ENCODE measurements at places on chromosomes 6 and 20.

DNA sequence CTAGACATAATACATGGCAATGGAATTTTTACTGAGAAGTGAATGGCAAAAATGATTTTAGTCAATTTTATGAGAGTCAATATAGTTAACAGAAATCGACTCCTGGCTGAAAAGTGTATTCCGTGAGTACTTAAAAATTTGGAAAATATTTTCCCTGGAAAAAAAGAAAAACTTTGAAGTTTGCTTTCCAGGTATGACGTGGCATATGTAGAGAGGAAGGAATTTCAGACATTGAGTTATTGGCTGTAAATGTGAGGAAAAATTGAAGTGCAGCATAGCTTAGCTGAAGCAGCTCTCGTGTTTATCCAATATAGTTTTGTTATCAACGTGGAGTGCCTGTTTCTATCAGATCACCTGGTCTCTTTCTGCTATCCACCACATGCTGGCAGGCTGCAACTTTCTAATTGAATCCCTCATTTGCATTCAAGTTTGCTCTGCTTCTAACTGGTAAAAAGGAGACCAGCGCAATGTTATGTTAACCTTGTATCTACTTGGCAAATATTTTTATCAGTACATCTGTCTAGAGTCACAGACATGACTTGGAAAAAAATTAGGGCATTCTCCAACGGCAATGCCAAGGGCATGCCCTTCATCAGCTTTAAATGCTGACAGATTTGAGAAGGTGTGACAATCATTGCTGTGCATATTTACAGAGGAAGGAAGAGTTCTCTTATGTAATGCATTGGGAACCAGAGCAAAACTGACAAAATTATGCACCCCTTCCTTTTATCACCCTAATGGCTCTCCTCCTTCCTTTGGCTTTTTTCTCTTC, 1102.8 kb upstream of the FLRT3 start:
- no peak overlapping the region for H3K4me3 ChIP-seq
- H3K4me1 ChIP-seq = no peaks in the 10 kb centered on the region
- H3K27ac ChIP-seq = no peak overlapping the region
- no peaks in the 10 kb centered on the region for H3K36me3 ChIP-seq

DNA sequence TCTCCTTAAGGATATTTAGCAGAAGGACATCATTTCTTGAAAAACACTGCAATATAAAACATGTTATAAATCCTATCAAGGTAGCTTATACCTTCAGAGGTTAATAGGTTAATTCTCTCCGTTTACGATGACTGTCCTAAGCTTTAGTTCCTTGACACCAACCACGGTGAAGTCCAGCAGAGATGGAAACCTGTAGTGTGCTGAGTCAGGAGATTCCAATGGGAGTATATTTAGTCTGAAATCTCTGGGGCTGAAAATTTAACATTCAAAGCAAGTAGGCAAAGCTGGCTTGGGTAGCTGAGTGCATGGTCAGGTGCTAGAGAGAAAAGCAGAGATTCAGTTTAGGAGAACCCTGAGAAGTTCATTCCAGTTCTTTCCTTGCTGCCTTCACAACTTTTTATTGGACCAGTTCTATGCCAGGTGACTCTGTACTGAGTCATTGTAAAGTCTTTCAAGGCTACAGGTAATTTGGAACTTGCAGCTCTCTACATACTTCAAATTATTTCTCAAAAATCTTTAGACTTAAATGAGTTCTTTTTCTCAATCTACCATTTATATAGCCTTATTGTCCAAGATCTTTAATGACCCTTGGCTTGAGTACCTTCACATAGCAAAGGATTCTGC, 1009.4 kb upstream of the FLRT3 start:
- H3K27me3 ChIP-seq = no peaks in the 10 kb centered on the region
- no peak overlapping the region for H3K4me3 ChIP-seq
- H3K27ac ChIP-seq = no peak overlapping the region
- DNase-seq = no peak
- no peaks in the 10 kb centered on the region for H3K36me3 ChIP-seq

DNA sequence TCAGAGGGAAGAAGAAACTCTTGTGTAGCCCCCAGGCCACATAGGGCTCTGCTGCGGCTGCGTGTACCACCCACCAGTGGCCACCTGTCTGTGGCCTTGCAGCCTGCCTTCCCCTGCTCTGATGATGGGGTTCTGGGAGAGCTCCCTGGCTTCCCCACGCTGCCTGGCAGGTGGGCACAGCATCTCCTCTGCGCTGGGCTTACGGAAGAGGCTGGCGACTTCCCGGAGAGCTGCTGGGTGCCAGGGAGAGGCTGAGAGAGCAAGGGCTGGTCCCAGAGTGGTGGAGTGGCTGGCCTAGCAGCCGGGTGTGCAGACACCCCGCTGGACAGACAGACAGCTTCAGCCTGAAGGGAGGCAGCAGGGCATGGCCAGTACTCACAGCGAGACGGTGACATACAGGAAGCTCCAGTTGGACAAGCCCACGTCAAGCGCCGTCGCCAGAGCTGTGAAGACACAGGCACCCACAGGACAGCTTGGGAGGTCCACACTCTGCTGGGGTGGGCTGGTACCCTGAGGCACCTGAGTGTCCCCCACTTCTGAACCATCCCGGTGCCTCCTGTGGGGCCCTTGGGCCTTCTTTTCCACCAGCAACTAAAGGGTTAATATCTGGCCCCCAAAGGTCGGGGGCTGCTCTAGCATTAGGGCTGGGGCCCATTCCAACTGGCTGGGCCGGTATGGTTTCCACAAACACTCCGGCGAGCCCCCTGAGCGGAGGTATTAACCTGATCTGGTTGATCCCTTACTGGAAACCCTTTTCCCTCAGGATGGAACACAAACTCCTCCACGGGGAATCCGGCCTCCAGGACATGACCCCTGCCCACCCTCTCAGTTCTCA, 48.1 kb upstream of the CDH22 start:
- no peaks in the 10 kb centered on the region for H3K27me3 ChIP-seq
- no peak for DNase-seq
- peaks cover 19% of the 10 kb centered on the region for H3K4me1 ChIP-seq

GRCh38 chr6:48919555-48919954, 543.5 kb downstream of the MMUT start:
- no peak for DNase-seq
- H3K36me3 ChIP-seq = no peaks in the 10 kb centered on the region
- H3K4me1 ChIP-seq = no peaks in the 10 kb centered on the region
- H3K27me3 ChIP-seq = no peaks in the 10 kb centered on the region

DNA sequence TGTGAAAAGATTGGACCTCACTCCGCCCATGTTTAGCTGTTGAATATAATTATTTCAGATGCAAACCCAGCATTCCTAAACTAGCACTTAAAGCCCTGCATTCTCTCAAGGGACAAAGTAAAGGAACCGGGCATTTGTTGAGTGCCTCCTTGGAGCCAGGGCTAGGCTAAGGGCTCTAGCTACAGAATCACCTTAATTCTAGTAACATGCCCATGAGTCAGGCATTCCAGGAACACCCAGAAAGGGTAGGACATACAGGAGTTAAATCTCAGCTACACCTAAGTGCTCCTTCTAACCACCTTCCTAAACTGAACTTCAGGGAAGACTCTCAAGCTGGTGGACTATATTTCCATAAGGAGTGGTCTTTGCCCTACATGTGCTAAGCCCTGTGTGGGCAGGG, 89.4 kb downstream of the SLC24A3 start:
- no peak for DNase-seq
- peaks cover 5% of the 10 kb centered on the region for H3K27me3 ChIP-seq
- no peak overlapping the region for H3K27ac ChIP-seq
- H3K4me1 ChIP-seq = no peaks in the 10 kb centered on the region
- H3K4me3 ChIP-seq = no peak overlapping the region
- no peaks in the 10 kb centered on the region for H3K36me3 ChIP-seq

DNA sequence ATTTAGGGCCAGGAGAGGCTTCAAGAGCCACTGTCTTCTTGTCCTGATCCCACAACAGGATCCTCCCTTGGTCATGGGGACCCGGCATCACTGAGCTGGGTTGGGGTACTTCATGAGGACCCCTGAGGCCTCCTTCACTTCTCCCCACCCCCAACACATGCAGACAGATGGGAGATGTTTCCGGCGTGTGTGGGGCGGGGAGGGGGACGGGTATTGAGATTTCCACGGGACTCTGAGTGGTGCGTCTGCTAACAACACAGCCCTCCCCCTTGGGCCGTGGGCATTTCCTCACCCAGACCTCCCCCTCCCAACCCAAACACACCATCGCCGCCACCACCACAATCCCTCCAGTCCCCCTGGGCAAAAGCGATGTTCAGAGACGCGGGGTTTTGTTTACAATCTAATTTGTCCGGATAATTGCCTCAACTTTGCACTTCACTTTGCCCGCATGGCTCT, 906 bp upstream of the FOXP4 start:
- H3K36me3 ChIP-seq = no peaks in the 10 kb centered on the region
- H3K27me3 ChIP-seq = peaks cover 66% of the 10 kb centered on the region
- H3K4me3 ChIP-seq = peak overlapping the region; percentile 25

DNA sequence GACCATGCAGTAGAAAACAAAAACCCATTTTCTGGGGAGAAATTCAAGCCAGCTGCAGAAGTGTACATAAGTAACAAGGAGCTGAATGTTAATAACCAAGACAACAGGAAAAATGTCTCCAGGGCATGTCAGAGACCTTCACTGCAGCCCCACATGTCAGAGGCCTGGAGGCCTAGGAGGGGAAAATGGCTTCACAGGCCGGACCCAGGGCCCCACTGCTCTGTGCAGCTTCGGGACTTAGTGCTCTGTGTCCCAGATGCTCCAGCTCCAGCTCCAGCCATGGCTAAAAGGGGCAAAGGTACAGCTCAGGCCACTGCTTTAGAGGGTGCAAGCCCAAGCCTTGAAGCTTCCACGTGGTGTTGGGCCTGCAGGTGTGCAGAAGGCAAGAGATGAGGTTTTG, 43.6 kb downstream of the HACE1 start:
- H3K4me3 ChIP-seq = no peak overlapping the region
- H3K4me1 ChIP-seq = no peaks in the 10 kb centered on the region
- no peaks in the 10 kb centered on the region for H3K27me3 ChIP-seq
- no peak overlapping the region for H3K27ac ChIP-seq
- DNase-seq = no peak

DNA sequence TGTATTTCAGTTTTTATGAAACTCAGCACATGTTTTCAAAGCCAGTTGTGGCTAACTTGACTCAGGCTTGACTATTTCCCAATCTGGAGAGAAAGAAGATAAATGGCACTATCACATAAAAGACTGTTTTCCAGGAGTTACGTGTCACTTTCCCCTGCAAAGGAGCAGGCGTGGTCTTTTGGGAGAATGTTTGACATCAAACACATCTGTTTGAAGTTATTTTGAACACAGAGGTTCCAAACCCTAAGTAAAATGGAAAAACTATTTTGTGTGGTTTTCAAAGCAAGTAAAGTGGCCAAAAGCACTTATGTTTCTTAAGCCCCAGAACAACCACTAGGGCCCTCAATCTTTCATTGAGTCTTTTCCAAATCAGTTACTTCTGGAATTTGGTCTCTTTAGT, 89.7 kb downstream of the FOXF2 start:
- H3K4me1 ChIP-seq = no peaks in the 10 kb centered on the region
- DNase-seq = no peak
- no peaks in the 10 kb centered on the region for H3K36me3 ChIP-seq
- no peak overlapping the region for H3K4me3 ChIP-seq

DNA sequence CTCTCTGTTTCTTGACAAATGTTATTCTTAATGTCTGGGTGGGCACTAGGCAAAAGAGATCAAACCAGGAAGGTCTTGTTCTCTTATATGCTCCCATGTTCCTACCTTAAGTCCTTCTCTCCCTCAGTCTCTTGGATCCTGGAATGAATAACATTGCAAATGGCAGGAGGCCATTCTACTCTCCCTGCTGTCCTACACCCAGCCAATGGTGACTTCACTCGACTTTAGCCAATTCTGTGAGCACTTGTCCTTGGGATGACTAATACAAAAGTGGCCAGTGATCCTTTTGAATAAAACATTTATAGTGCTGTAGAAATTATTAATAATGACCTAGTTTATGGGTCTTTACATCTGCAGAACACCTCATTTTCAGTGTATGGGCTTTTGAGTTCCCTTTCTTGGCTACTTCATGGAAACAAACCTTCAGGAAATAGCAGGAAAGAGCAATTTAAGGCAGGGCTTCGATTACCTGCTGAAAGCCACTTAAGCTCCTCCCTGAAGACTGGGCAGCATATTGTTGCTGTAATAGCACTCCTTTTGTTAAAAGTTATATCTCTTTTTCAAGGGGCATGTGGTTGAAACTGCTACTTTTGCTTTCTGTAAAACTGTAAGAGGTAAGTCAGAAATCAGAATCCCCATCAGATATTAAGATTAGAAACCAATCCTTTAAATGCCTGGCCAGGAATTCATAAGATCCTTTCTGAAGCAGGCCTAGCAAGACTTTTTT, 10.5 kb downstream of the OTOR start:
- H3K4me3 ChIP-seq = no peak overlapping the region
- peaks cover 24% of the 10 kb centered on the region for H3K27me3 ChIP-seq
- DNase-seq = no peak
- peaks cover 1% of the 10 kb centered on the region for H3K36me3 ChIP-seq
- H3K27ac ChIP-seq = no peak overlapping the region
- no peaks in the 10 kb centered on the region for H3K4me1 ChIP-seq

DNA sequence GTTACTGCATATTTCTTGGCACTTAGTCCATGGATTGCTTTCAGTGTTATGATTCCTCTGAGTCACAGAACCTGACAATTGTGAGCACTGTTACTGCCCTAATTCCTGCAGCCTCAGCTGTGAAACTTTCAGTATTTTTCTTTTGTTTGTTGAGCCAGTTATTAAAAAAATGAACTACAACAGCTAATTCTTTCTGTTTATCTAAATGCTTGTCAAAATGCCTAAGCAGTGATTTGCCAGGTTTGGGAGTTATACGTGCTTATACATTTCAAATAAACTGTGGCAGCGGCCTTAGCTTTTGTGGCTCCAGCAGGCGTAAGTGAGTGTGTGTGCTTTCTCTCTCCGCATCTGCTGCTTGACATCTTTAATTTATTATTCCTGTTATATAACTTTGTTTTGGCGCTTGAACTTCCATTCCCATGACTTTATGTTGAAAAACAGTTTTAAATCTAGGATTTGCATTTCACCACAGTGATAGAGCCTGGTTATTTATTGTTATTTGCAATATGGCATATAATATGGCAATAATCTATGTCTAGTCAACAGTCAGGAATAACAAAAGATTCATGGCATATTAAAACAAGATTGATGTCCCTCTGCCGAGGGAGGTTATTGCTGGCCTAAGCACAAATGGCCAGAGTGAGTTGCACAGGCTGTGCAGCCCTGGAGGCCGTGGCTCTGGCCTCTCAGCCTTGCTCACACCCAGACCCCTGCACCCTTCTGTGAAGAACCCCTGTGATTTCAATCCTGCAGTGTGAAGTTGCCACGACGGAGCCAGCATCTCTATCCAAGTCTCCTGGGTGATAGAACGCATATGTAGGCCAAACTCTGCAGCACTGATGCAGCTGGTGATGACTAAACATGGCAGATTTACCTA, 303.4 kb downstream of the THBS2 start:
- H3K4me3 ChIP-seq = no peak overlapping the region
- no peaks in the 10 kb centered on the region for H3K36me3 ChIP-seq
- H3K27ac ChIP-seq = no peak overlapping the region

- DNase-seq = no peak
- H3K27ac ChIP-seq = no peak overlapping the region
- no peak overlapping the region for H3K4me3 ChIP-seq
- H3K4me1 ChIP-seq = no peaks in the 10 kb centered on the region
Observed at GRCh38 chr6:23228439-23229024, 659.2 kb downstream of the HDGFL1 start.

- H3K36me3 ChIP-seq = no peaks in the 10 kb centered on the region
- H3K27ac ChIP-seq = no peak overlapping the region
- H3K4me3 ChIP-seq = no peak overlapping the region
- DNase-seq = no peak
- peaks cover 7% of the 10 kb centered on the region for H3K4me1 ChIP-seq
- H3K27me3 ChIP-seq = peaks cover 16% of the 10 kb centered on the region
Observed at GRCh38 chr6:79238919-79239318, 4.4 kb upstream of the HMGN3 start.

Data from activated CD8-positive, alpha-beta memory T cell treated with anti-CD3 and anti-CD28 coated beads, Interleukin-2, amount 10 ng/mL, durations not matched to agents 7 days and 5 days (primary cell).